Hepatocyte (in vitro differentiated cells): ENCODE measurements at places on chromosomes 16 and 17.

DNA sequence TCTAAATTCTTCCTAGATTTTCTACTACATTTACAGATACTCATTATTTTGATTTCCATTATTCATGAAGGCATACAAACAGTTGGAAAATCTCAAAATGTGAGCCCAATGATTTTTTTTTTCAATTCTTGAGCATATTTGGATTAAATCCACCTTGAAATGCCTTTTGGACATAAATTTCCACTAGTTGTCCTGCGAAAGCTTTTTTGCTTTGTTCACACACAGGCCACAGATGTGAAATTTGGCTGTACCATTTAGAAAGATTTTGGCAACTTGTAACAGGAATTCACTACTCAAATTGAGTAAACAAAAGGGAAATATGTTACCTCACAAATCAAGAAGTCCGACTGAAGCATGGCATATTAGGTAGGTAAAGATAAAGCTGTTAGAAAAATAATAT lies 1631.0 kb downstream of the CDH8 start:
- no peak for DNase-seq

DNA sequence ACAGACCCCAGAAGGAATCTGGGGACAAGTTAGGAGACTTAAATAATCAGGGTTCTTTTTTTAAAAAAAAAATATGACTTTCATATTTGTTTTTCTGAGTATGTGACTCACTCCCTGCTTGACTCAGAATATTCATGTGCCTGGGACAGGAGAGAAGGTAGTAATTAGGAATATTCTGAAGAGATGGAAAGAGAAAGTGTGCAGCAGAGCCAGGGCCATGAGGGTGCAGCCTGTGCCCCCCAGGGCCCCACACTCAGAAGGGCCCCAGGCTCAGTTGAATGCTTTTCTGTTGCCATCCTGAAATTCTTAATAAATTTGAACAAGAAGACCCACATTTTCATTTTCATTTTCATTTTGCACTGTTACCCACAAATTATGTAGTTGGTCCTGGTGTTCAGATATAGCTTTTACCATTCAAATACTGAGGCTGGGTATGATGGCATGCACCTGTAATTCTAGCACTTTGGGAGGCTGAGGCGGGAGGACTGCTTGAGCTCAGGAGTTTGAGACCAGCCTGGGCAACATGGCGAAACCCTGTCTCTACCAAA lies 11.5 kb upstream of the LONP2 start:
- no peak for DNase-seq

DNA sequence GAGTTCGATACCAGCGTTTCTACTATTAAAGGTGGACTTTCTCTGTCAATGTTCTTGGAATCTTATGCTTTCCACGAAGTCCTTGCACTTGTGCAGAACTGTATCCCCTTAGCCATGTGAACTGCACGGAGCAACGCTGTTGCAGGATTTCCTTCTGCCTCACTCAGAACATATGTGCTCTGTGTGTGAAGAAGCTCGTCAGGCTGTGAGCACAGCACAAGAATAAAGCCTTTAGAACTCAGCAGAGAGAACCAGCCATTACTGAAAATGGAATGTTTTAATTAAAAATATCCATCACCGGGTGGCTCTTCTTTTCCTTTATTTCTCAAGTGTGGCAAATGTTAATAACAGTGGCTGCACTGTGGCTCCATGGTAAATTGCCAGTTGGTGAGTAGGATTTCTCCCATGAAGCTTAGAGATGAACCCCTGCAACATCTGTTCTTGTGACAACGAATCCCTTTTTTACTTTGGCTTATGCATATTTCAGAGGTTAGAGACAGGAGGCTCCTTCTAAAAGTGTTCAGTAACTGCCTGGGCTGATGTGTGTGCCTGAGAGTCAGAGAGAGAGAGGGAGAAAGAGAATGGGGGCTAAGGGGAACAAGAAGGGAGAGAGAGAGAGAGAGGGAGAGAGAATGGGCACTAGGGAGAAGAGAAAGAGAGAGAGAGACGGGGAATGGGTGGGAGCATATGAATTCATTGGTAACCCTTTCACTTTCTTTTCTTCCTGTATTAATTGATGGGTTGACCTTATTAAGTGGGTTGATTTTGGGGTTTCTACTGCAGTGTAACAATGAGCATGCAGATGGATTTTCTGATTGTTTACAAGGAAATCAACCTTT lies 50.0 kb downstream of the RPTOR start:
- DNase-seq, result no peak

- DNase-seq, result no peak
Observed at GRCh38 chr16:54935266-54935968, 4.8 kb downstream of the IRX5 start.

DNA sequence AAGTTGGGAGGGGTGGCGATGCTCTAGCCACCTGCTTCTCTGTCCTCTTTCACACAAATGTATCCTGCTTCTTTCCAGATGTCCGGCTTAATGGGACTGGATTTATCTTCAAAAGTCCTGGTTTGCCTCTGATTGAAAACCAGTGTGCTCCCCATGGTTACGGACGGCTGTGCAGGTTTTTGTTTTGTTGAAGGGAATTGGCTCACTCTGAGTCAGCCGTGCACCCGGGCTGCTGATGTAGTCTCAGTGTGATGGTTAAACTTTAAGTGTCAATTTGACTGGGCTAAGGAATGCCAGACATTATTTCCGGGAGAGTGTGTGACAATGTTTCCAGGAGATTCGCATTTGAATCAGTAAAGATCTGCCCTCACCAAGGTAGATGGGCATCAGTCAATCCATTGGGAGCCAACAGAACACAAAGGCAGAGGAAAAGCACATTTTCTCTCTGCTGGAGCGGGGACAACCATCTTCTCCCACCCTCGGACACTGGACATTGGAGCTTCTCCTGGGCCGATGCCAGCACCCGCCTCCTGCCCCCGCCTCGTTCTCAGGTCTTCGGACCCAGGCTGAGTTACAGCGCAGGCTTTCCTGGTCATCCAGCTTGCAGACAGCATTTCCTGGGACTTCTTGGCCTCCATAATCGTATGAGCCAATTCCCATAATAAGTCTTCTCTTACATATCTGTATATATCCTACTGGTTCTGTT lies 126.9 kb upstream of the TNRC6C start:
- DNase-seq, result no peak

GRCh38 chr17:1375615-1376014 lies 24.4 kb downstream of the YWHAE start:
- DNase-seq, result no peak

- DNase-seq, result no peak
Observed at GRCh38 chr17:861364-861763, 79.2 kb downstream of the MRM3 start.

DNA sequence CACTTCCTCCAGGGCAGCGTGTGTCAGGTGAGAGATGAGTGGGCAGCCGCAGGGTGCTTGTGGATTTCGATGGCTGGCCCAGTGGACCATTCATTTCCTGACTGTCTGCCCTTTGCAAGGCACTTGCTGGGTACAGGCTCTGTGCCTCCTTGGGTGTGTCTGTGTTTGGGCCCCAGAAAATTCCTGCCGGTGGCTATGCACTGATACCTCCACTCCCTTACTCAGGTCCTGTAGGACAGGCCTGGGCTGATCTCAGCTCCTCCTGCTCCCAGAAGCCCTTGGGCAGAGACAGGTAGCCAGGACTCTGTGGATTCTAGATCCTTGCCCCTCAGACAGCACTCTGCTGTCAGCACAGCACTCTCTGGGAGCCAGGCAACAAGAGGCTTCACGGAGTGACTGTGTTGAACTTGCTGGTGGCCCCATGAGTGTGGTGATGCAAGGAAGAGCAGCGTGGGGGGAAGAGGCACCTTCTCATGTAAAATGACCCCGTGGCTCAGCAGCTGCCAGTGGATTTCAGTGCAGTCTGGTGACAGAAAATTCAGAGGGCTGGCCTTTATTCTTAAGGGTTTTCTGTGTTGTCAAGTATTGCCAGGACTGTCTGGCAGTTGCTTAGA lies 29.0 kb downstream of the PGS1 start:
- no peak for DNase-seq

DNA sequence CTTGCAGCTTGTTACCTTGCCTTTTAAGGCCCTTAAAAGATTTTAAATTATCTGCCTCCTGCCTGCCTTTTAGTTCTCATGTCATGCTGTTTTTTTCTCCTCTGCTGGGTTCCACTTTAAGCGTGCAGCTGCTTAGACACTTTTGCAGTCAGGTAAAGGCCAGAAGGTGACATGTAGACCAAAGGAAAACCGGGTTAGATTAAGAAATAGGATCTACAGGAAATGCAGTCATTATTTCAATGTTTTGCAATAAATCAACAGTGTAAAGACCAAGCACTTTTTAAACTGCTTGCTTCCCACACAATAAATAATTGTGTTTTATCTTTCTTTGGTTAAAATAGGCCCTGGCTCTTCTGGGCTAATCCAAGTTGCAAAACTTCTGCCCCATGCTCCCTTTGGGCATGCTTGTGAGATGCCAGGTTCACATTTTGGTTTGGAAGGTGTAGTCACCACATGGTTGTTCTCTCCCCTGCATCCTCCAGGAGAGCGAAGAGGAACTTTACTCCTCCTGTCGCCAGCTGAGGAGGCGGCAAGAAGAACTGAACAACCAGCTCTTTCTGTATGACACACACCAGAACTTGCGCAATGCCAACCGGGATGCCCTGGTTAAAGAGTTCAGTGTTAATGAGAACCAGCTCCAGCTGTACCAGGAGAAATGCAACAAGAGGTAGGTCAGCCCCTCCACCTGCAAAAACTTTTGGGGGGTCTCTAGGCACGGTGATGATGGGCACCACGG lies 54.9 kb downstream of the SDR42E1 start:
- no peak for DNase-seq

- DNase-seq, result no peak
Observed at GRCh38 chr16:4778050-4778392, 10.1 kb downstream of the SEPTIN12 start.
